ENCODE measurements at places on chromosomes 5 and 9.

GRCh38 chr9:69176471-69177171 lies 2.5 kb downstream of the TJP2 start:
- DNase-seq = no peak

- no peak for DNase-seq
Observed at GRCh38 chr5:179868541-179868940, 9.9 kb upstream of the MRNIP start.

GRCh38 chr5:149438711-149439132 lies 59.6 kb upstream of the IL17B start:
- DNase-seq = no peak

DNA sequence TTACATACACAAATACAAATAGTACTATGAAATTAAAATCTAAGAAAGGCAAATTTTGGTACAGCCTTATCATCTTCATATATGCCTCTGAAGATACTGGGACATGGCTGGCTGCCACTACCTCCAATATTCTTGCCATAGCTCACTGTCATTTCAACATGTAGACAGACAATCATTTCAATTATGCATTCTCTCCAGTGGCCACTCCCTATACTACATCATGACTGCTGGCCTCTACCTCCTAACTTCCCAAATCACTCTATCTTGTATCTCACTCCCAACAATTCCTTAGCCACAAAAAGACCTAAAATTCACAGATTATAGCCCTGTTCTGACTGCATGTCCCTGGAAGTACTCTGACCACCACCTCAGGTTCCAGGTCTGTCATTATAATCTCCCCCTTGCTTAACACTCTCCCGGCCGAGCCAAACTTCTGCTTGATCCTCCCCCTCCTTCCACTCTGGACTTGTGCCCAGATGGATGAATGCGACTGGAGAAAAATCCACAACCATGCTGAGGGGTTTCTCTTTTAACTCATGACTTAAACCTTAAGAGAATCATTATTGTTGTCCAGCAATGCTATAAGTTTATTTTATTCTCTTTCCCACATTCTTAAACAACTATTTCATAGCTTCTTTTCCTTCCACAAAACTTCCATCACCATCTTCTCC lies 225.3 kb upstream of the TLE4 start:
- no peak for DNase-seq

- no peak for DNase-seq
Observed at GRCh38 chr9:101791938-101792337, 53.5 kb upstream of the GRIN3A start.
